ENCODE measurements at places on chromosomes 11 and 22.

- DNase-seq, result no peak
Observed at GRCh38 chr11:96263238-96263763, 79.7 kb downstream of the MAML2 start.

DNA sequence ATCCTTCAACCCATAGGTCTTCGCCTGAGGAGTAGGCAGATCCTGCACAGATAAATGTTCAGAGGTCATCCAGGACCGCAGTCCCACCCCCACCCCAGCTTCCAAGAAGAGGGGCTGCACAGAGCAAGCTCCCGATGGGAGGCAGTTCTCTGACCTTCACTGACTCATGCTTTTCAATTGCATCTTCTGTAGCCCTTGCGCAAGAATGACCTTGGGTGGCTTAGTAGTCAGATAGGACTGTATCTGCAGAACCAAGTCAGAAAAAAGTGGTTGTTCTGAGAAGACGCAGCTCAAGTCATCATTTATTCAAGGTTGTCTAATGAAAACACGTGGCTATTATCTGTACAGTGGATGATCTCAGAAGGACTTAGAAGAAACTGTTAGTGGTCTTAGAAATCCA, 16.4 kb upstream of the GRAMD1B start:
- no peak for DNase-seq

DNA sequence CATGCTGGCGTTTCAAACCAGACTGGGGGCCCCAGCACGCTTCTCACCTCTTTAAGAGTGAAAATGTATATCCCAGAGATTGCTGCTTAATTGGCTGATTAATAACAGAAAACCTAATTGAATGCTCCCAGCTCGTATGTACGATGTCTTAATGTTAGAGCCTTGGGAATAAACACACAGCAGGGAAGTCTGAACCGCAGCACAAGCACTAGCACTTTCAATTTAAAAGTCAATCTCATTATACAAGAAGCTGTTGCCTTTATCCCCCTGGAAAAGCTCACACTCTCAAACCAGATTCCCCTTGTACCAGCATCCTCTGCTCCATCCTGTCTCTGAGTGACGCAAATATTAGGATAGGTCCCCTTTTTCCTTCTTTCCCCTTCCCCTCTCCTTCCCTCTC, 449.1 kb downstream of the MN1 start:
- DNase-seq, result no peak

- DNase-seq, result no peak
Observed at GRCh38 chr22:35491908-35492380, 48.7 kb upstream of the RASD2 start.

- DNase-seq, result no peak
Observed at GRCh38 chr22:26097840-26098239, 71.4 kb upstream of the SEZ6L start.

- no peak for DNase-seq
Observed at GRCh38 chr11:124886978-124887666, 10.5 kb downstream of the ROBO4 start.

DNA sequence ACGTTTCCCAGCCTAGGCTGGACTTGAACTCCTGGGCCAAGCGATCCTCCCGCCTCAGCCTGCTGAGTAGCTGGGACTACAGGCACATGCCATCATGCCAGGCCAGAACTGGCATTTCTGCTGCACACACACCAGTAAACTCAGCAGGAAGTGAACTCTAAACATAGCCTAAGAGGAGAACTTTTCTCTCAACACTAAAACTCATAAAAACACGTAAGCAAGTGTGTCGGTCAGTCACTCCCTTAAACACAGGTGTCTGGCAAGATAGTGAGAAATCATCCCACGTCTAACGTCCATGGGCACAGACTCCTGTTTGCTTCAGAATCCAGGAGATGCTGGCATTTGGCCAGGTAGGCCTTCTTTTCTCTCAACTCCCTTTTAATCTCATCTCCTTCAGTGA, 104.8 kb downstream of the RPL27A start:
- DNase-seq, result no peak

- no peak for DNase-seq
Observed at GRCh38 chr11:121437686-121438078, 14.4 kb upstream of the SORL1 start.

- DNase-seq, result no peak
Observed at GRCh38 chr11:125117429-125117828, 6.0 kb upstream of the TMEM218 start.

DNA sequence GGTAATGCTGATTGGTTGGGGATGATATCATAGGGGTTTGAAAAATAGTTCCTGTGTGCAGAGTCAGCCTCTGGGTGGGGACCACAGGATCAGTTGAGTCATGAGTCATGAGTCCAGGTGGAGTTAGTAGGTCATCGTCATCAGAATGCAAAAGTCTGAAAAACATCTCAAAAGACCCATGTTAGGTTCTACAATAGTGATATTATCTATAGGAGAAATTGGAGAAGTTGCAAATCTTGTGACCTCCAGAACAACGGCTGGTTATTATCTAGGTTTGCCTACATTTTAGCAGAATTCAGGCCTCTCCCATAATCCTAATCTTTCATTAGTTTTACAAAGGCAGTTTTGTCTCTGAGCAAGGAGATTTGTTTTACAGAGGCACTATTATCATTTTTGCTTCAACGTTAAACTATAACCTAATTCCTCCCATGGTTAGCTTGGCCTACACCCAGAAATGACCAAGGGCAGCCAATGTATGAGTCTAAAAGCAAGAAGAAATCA, 38.9 kb downstream of the MS4A2 start:
- no peak for DNase-seq

- no peak for DNase-seq
Observed at GRCh38 chr11:12854829-12855228, 154.3 kb upstream of the RASSF10 start.

- no peak for DNase-seq
Observed at GRCh38 chr22:42194953-42195352, 64.3 kb upstream of the CYP2D6 start.

DNA sequence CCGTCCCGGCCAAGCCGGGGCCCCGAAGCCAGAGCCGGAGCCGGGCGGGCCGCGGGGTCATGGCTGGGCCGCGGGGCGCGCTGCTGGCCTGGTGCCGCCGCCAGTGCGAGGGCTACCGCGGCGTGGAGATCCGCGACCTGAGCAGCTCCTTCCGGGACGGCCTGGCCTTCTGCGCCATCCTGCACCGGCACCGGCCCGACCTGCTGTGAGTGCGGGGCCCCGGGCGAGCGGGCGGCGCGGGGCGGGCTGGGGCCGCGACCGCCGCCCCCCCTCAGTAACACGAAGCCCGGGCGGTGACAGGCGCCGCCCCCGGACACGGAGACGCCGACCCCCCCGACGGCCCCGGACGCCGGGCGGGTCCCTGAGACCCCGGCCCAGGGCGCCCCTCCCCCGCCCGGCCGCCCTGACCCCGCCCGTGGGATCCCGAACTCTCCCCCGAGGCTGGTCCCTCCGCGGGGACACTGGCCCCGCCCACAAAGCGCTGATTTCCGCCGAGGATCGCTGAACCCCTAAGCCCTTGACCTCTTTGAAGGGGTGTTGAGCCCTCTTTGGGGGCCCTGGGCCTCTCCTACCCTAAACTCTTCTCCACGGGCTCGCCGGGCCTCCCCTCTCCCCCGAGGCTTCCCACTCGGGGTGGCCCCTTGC, 389 bp downstream of the MICALL1 start:
- no peak for DNase-seq

- no peak for DNase-seq
Observed at GRCh38 chr11:102614485-102614884, 10.6 kb downstream of the MMP20 start.

GRCh38 chr22:33272871-33273270, 214.7 kb upstream of the SYN3 start:
- DNase-seq, result no peak

DNA sequence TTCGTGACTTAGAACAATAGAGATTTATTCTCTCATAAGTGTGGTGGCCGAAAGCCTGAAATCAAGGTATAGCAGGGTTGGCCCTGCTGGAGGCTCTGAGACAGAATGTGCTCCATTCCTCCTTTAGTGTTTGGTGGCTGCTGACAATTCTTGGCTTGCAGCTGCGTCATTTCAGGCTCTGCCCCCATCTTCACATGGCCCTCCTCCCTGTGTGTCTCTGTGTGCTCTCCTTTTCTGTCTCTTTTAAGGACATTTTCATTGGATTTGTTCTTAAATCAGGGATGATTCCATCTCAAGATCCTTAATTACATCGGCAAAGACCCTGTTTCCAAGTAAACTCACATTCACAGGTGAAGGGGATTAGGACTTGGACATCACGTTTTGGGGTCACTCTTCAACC, 10.2 kb upstream of the APOL6 start:
- no peak for DNase-seq
